DMS153 (cell line): ENCODE measurements at places on chromosomes 4 and X.
A peak's percentile ranks its signal among the peaks of the same experiment; 100 is the strongest.

DNA sequence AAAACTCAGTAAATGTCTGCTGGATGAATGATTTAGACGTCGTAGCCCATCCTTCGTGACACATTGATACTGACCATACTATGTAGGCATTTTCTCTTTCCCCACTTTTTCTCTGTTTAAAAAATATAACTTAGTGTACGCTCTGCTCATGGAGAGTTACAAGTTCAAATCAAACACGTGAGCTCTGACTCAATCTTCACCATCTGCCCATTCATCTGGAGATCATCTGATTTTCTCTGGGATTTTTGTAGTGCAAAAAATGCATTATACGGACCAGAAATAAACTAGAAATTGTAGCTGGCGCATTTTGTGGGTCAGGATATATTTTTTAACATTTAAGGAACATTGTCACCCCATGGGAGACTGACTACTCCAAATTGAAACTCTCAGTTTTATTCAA is 124.7 kb upstream of the FAM9B start:
- DNase-seq, result no peak

GRCh38 chrX:40086569-40087335 is 11.0 kb downstream of the BCOR start:
- peak; percentile 32 for DNase-seq

DNA sequence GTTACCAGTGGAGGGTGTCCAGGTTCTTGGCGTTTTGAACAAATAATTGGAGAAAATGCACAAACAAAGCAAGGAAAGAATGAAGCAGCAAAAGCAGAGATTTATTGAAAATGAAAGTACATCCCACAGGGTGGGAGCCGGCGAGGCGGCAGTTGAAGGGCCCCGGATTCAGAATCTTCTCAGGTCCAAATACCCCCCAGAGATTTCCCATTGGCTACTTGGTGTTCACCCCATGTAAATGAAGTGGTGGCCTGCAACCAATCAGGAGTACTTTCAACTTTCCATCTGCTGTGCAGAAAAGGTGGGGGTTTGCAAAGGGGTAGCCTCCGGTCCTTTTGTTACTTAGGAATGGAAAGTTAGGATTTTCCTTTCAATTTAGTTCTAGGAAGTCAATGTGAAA is 1447.0 kb downstream of the C4orf33 start:
- no peak for DNase-seq

DNA sequence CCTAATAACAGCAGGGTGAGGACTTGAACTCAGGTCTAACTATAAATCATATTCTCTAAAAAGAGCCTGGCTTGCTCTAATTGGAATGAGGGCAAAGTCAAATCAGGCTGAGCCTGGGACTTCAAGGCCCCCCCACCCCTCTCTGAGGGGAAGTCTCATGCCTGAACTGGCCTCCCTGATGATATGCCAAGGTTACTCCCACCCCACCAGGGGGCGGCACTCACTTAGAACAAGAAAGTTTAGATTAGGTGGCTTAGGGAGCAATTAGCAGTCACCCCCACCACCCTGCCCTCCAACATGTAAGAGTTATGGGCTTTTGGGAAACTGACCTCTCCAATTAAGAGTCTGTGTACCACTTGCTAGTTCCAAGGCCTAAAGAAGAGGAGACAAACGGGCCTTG is 2.7 kb downstream of the FOXO4 start:
- DNase-seq, result no peak

- DNase-seq, result no peak
Observed at GRCh38 chr4:162461952-162462351, 298.2 kb upstream of the FSTL5 start.
